ENCODE measurements at places on chromosomes 2 and 18.

- no peak for DNase-seq
Measured at GRCh38 chr2:203599509-203599908, 64.4 kb upstream of the RAPH1 start.

- no peak for DNase-seq
Measured at GRCh38 chr2:187124529-187124928, 275.6 kb upstream of the ZSWIM2 start.

DNA sequence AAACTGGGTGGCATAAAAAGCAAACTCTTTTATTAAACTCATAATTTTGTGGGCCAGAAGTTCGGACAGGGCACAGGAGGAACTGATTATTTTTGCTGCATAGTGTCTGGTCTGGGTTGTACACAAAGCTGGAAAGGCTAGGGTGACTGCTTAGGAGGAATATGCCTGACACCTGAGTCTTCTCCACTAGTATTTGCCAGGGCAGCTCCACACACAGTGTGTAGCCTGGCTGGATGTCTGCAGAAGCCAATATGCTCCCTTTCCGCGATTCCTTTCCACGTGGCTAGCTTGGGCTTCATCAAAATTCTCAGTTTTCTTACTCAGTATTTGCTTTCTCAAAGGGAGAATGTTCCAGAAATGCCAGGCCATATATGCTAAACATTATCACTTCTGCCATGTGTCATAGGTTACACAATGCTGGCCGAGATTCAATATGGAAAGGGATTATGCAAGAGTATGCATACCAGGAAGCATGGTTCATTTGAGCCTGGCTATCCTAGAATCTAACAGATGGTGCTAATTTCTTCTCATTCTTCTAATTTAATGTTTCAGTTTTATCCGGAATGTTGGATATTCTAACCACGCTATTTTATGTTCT is 142.7 kb upstream of the DOK6 start:
- no peak for DNase-seq

DNA sequence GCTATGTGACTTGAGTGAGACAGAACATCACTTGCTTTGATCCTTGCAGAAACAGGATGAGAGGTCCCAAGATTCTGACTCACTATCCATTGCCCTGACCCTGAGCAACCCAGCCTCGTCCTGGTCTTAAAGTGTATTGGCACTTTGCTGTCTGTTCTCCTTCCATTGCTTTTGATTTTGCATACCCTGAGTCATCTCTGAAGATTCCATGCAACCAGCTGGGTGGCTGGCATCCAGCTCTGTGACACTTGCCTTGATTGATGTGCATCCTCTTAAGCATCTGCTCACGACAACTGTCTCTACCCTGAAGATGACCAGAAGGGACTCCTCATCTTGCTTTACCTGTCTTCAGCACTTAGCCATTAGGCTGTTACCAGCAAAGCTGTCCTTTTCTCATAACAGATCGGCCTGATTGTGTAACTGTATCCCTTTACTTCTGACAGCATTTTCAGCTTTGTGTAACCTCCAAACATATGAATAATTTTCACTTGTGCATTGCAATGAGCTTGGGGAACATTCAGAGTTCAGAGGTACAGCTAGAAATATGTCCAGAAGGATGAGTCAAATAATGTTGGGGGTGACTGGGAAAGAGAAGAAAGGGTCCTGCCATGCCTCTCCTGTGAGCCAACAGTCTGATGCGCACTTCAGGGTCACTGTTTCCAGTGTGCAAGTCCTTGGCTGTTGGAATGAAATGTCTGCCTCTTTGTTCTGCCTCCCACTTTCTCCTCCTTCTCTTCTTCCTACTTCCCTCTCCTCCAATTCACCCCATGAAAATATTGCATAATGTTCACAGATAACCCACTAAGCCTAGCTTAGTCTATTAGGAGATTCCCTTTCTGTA is 249.7 kb upstream of the OSR1 start:
- DNase-seq, result no peak

DNA sequence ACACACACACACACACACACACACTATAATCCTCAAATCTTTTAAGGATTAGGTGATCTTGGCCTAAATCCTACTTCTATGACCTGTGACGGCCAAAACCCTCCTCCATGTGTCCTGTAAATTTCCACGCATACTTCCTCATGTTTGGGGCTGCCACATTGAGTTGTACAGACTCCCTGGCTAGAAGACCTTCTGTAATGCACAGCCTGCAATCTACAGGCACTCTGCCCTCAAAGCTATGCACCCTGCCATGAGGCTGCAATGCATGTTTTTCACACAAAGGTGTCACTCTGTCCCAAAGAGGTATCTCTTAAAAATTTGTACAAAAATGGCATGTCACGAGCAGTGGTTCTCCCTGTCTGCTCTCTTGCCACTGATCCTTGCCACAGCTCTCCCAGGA is 26.4 kb upstream of the B4GALT6 start:
- no peak for DNase-seq

GRCh38 chr2:65061910-65062339 is 5.7 kb downstream of the CEP68 start:
- no peak for DNase-seq

- no peak for DNase-seq
Measured at GRCh38 chr18:78805840-78806239, 173.8 kb upstream of the SALL3 start.

DNA sequence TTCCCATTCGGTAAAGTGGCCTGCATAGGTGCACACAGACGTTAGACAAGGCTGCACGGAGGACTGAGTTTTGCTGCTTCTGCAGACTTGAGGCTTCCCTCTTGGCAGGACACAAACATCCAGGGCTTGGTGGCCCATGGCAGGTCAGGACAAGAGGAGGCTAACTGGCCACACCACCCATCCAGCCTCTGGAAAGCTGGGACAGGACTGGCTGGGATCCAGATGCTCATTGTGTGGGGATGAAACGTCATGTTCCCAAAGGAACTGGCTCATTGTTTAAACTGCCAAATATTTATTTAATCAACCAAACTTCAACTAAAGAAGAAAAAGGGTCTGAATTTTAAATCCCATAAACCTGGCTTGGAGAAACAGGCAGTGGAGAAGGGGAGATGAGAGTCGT is 239.1 kb upstream of the EPAS1 start:
- no peak for DNase-seq

GRCh38 chr2:127107622-127107999 is 657 bp upstream of the BIN1 start:
- no peak for DNase-seq

DNA sequence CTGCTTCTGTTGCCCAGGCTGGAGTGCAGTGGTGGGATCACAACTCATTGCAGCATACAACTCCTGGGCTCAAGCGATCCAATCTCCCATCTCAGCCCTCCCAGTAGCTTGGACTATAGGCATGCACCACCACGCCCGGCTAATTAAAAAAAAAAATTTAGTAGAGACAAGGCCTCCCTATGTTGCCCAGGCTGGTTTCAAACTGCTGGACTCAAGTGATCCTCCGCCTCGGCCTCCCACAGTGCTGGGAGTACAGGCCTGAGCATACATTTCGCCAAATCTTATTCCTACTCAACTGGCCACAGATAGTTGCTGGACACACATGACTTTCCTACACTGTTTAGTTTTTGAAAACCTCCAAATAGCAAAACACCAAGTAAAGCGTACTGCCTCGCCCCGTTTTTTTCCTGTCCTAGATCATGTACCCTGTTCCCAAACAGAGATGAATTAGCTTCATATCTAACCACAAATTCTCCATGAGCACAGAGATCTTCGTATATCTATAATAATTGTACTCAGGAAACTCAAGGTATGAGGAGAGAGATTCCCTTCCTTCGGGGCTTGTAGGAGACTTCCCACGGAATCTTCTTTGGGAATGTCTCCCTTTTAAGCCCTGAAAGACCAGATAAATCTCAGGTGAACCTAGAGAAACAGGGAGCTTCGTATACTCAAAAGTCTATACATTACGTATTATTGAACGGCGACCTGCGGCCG is 598 bp upstream of the C2orf69 start:
- DNase-seq, result no peak

- no peak for DNase-seq
Measured at GRCh38 chr2:88837511-88838160, 146.2 kb downstream of the RPIA start.

DNA sequence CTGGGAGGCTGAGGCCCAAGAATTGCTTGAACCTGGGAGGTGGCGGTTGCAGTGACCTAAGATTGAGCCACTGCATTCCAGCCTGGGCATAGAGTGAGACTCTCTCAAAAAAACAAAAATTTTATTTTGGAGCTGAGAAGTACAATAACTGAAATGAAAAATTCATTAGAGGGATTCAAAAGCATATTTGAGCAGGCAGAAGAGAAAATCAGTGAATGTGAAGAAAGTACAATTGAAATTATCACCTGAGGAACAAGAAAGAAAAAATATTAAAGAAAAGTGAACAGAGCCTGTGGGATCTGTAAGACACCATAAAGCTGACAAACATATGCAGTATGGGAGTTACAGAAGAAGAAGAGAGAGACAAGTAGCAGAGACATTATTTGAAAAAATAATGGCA is 137.1 kb downstream of the RAB3GAP1 start:
- DNase-seq, result no peak

GRCh38 chr2:43100883-43101662 is 125.3 kb downstream of the ZFP36L2 start:
- no peak for DNase-seq

GRCh38 chr2:44358503-44358902 is 2.8 kb downstream of the PREPL start:
- DNase-seq, result peak; percentile 30

GRCh38 chr2:219286436-219287115 is 7.4 kb downstream of the DNAJB2 start:
- DNase-seq, result no peak

Measured in stimulated activated CD4-positive, alpha-beta T cell treated with anti-CD3 and anti-CD28 coated beads, Interleukin-1b, Interleukin-23, amount 100 ng/mL, for 24 hours (primary cell).